ENCODE measurements at places on chromosomes 2 and 18. TPM values are rescaled to one million over a fixed set of nuclear protein-coding genes. Genes with fewer than 3 reads are reported as not detected.

Gene ADD2
- total RNA-seq, result 3.8 TPM

DNA sequence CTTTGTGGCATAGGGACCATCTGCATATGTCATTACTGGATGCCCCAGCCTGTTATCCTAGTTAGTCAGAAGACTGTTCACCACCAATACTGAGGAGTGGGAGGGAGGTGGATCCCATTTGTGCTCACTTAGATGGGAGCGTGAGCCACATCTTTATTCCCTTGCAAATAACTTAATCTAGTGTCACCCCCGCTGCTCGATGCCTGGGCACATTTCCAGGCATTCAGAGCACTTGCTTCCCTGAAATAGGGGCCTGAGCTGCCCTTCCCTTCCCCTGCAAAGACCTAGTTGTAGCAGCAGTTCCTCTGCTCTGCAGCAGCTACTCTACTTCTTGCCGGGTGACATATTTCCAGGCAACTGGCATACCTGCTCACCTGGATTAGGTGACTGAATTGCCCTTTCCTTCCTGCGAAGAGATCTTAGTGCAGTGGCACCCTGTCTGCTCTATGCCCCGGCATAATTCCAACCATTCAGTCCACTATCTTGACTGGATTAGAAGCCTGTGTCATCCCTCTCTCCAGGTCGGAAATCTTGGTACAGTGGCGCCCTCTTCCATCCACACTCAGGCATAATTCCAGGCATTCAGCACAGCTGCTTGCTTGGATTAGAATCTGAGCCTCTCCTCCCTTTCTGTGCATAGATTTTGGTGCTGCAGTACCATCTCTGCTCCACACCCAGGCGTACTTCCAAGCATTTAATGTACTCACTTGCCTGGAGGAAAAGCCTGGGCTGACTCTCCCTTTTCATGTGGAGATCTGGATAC, 1389.1 kb upstream of the TMEFF2 start:
- no peak for DNase-seq

DNA sequence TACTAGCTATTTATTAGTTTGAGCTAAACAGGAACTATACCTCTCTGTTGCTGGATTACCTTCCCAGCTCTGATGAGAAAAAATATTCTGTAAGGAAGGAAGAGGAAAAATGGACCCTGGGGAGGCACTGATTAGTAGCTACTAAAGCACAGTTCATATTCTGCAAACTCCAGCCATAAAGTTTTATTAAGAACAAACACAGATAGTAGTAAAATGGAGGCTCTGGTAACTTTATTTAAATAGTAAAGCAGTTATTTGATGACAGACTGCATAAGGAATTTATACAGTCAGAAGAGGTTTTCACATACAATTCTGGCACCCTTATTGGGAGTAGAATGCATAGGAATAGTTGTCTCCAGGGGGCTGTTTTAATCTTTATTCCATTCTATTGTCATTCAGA, 84.1 kb downstream of the XIRP2 start:
- no peak for DNase-seq

- DNase-seq, result no peak
Measured at GRCh38 chr2:163715668-163716067, 20.1 kb downstream of the FIGN start.

GRCh38 chr2:81734981-81735380, 1430.4 kb upstream of the LRRTM1 start:
- no peak for DNase-seq

DNA sequence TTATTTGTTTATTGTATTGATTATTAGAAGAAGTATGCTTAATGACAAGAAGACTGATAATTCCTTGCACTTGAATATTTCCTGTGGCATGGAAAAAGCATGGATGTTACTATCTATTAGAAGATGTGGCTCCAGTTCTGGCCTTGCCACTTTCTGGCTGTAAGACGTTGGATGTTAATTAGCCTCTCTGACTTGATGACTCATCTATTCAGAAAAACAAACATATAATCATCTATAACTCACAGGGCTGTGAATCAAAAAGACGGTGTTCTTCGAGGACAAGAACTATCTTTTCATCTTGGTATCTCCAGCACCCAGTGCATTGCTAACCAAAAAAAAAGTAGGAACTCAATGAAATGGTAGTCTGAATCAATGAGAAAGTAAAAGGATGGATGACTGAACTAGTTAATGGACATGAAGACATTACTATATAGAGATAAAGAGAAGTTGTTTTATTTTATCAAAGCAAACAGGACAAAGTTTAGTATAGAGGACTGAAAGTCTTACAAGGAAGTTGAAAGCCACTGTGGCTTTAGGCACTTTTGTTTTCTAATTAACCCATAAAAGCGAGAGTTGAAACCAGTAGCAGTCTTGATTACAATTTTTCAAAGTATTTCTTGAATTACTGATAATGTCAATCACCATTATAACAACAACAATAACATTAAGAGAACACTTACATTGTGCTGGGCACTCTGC, 145.3 kb downstream of the RND3 start:
- no peak for DNase-seq

Gene SP9
- total RNA-seq, result not detected

GRCh38 chr18:58813561-58814225, 51.0 kb upstream of the ZNF532 start:
- no peak for DNase-seq

DNA sequence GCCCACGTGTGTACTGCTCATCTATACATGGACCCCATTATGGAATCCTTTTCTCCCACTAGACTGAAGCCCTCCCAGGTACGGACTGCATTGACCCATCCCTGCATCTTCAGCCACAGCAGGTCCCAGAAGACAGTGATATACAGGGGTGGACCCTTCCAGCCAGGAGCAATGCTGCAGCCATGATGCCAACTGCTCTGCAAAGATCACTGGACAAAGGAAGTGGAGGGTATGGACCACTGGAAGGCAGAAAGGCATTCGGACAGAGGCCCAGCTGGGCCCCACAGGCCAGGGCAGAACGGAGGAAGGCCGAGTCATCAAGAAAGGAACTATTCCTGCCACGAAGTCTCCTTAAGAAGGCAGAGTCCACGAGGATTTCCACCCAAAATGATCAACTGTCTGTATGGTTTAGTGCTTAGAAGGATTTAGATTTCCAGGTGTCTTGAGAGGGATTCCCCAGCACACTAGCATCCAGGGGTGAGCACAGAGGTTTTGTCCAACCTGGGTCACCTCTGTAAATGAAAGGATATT, 93.4 kb downstream of the TWIST2 start:
- no peak for DNase-seq

DNA sequence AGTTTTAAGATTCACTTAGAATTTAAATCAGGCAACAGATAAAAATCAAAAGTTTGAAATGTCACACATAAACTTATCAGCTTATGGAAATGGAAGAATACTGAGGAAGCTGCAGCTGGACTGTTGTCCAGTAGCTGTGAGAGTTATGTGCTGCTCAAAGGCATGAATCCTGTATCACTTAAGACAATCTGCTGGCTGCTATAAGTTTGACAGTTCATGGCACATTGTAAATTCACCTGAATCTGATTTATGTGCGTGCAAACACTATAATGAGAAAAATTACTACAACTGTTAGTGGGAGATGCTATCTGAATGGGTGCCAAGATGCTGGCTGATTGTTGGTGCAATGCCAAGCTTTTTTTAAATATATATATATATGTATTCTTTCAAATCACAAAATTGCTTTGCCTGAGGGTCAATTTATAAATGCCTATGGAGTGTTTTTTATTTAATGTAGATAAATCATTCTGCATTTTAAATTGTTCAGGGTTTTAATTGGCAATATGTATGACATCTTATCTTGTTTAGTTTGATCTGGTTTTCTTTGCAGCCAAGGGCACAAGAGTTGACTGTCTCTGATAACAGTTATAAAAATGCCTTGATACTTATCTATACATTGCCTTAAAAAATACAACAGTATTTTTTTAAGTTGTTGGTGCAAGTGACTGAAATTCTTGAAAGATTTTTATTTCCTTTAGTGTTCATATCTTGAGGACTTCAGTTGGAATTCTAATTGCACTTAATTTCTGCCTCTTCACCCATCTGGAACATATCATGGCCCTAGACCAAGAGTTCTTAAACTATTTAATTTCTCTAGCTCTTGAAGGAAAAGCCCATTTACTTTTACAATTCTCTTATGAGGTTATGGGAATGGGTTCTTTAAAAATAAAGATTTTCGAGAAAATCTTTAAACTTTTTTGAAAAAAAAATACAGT, 48.7 kb downstream of the CAVIN2 start:
- DNase-seq, result no peak

- no peak for DNase-seq
Measured at GRCh38 chr2:229407170-229407569, 136.1 kb upstream of the PID1 start.

GRCh38 chr2:126662621-126663020, 6.7 kb downstream of the GYPC start:
- DNase-seq, result no peak

GRCh38 chr2:132391378-132391777, 25.2 kb upstream of the GPR39 start:
- no peak for DNase-seq
